ENCODE measurements at places on chromosomes 11 and 22.

- DNase-seq, result no peak
Measured at GRCh38 chr11:3890014-3890413, 34.5 kb downstream of the STIM1 start.

- DNase-seq, result no peak
Measured at GRCh38 chr22:37965940-37966664, 12.6 kb downstream of the POLR2F start.

DNA sequence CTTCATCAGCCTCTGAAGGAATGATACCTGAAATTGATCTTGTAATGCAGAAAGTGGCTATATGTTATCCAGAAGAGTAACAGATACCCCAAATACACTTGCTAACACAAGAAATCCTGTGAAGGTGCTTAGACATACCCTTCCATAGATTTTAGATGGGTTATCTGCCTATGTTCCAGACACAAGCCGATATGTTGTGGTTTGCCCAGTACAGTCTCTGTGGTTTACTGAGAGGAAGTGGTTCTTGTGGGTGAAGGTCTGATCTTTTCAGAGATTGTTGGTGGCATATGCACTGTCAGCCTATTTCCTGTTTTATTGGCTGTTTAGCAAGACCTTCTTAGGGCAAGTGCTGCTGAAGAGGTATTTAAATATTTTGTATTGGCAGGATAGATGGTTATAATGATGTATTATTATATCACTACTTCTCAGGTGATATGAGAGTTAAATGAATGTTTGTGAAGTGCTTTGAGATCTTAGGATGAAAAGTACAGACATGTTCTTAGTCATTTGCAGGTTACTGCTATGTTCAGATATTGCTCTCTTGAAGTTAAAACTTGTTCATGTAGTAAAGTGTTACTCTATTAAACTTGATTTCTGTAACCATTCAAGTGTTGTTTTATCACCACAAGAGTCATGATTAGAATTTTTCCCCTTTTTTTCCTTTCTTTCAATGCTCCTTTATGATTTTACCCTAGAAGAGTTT lies 8.2 kb downstream of the ARHGEF12 start:
- peak; percentile 32 for DNase-seq

- no peak for DNase-seq
Measured at GRCh38 chr11:73866095-73866579, 10.5 kb downstream of the COA4 start.

DNA sequence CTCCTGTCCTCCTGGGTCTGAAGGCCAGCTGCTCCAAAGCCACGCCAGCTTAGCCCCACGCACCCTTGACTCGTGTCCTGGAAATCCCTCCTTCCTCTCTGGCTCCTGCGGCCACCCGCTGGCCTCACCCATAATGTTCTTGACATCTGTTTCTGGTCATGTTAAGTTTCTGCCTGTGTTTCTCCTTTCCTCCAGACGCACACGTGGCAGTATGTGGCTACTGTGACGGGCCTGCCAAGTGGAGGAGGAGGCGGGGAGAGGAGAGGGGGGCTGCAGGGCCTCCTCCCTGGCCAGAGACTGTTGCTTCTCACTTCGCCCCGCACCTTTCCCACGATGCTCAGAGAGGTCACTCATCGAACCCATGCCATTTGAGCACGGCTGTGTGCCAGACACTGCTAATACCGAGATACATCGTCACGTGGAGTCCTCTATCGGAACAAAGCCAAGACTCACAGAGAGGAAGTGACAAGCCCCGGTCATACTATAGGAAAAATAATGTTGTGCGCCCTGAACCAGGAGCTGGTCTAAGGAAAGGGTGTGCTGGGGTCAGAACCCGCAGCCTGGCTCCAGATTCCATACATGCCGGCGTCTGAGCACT lies 11.5 kb downstream of the C1QTNF6 start:
- peak; percentile 7 for DNase-seq

DNA sequence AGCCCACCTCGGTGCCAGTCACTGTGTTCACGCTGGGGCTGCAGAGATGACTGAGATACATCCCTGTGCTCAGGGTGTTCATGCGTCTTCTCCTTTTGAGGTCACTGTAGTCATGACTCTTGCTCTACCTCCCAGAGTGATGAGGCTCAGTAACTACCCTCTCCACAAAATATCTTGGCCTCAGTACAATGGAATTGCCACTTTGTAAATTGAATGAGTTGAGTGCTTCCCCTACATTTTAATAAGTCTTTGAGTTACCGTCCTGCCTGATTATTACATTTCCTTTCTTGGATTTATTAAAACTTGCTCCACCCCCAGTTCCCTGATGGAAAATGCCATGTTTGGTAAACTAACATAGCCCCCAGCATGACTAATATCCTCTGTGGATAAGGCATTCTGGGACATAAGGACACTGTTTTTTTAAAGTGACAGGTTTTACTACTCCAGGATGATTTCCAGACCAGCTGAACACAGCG lies 15.9 kb downstream of the PRSS23 start:
- DNase-seq, result no peak

DNA sequence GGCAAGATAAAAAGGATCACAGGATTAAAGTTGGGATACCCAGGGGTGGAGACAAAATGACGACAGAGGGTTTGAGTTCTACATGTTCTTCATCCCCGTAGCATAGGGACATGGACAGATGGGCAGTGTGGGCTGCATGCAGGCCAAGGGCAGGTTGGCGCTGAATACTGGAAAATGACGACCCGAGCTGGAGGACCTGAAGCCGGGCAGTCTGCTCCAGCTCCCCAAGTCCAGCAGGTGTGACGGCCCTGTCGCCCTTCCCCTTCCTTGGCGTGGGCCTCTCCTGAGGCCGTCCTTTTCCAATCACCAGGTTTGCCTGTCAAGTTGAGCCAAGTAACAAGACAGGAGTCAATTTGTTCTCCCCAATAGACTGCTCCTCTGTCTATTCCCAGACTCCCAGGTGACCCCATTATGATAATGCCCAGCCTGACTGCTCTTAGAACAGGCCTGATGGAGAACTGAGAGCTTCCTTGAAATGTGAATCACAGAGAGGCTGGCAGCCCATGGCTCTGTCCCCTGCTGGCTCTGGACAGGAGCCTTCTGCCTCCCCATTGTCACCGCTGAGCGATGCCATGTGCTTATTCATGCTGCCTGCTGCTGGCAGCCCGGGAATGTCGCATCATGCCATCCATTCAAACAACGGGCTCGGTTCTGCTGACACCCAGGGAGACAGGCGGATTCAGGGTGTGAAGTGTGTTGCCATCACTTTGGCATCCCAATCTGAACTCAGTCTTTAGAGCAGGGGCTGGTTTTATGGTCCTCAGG lies 392.1 kb downstream of the NTM start:
- no peak for DNase-seq

- DNase-seq, result no peak
Measured at GRCh38 chr11:15969701-15970329, 386.5 kb downstream of the SOX6 start.

GRCh38 chr22:49255154-49255553 lies 572.5 kb downstream of the BRD1 start:
- DNase-seq, result no peak

DNA sequence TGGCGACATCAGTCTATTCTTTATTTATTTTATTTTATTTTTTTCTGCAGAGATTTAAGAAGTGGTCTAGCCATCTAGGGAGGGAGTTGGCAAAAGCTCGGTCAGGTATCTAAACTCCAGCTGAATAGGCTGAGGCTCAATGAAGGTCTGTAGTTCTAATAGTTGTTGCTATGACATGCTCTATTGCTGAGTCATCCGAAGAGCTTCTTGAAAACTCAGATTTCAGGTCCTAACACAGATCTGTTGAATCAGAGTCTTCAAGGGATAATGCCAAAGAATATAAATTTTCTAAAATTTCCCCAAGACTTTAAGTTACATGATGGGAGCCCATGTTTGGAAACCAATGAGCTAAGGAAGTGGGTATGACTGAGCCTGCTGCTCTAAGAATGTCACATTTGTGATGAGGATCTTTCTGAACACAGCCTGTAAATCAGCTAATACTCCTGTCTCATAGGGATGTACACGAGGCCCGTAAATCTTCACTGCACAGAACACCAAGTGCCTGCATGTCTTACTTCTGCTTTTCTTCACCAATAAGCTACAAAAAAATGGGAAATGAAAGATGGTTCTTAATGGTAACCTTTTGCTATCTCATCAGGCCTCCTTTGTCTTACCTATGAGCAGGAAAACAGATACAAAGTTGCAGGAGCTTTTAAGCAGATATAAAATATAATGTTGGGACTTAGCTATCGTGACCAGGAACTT lies 901.4 kb upstream of the API5 start:
- no peak for DNase-seq

GRCh38 chr11:74157169-74157568 lies 13.6 kb downstream of the C2CD3 start:
- no peak for DNase-seq

DNA sequence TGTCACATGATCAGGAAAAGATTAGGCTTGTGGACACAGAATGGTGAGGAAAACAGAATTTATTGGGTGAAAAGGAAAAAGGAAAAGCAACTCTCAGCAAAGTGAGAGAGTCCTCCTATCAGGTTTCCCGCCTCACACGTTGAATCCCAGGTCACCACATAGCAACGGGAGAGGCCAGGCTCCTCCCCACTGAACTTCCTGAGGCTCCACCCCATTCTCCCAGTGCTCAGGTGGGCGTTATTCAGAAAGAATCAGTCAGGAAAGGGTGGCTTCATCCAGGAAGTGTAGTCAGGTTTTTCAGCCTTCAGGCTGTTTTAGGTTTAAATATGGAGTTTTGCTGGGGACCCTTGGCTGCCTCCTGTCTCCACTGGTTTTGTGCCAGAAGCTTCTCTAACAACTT lies 66.9 kb downstream of the SPON1 start:
- peak; percentile 89 for DNase-seq

- no peak for DNase-seq
Measured at GRCh38 chr11:47512701-47513100, 40.2 kb downstream of the CELF1 start.

GRCh38 chr11:75734491-75735180 lies 17.0 kb downstream of the MOGAT2 start:
- DNase-seq, result no peak

DNA sequence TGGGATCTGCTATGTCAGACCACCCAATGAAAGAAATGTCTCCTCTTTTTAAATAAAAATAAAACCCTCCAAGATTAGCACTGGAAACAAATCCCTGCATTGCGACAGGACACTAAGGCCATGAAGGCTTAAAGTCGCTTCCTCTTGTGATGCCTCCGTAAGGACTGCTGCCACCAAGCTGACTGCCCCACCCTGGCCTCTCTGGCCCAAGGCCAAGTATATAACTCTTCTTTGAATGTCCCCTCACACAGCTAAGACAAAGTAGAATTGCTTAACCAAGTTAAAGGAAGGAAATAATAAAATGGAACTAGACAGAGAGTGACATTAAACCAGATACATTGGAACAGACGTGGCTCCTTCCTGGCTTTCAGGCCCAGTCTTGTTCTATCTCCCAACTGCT lies 7.5 kb upstream of the NRGN start:
- no peak for DNase-seq

GRCh38 chr11:134857035-134857434 lies 445.0 kb upstream of the B3GAT1 start:
- no peak for DNase-seq

DNA sequence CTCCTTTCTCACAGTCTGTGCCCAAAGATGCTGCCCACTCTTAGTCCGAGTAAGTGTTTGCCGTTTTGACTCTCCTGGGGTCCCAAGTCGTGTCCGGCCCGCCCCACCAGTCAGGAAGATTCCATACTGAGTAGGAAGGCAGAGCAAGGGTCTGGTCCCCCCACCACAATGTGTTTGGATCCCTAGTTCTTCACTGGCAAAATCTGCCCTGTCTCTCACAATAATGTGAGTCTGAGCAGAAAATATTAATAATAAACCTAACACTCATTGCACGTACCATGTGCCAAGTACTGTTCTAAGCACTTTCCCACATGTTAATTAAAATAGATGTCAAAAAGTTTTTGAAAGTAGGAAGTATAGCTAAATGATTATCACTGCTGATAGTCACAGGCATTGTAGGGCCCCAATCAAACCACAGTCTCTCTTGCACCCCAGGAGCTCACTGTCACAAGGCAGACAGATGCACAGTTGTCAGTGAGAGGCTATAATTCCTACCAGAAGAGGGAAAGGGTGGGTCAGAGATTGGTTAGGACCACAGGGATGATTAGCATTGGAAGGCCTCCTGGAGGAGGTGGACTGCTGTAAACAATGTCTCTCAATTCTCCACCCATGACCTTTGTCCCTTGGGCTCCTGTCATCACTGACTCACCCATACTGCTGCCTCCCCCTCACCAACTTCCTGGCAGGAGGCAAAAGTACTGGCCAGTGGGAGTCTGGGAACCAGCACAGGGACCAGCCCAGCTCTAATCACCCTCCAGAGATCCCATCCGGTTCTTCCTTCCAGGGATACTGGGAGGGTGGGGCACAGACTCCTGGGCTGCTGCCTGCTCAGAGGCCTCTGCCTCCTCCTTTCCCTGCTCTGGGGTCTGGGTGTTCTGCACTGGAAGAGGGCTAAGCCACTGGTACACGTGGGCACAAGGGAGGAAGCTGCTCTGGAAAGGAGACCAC lies 1.0 kb upstream of the POLD4 start:
- DNase-seq, result no peak

- DNase-seq, result no peak
Measured at GRCh38 chr22:23673050-23673620, 17.7 kb upstream of the RGL4 start.

- no peak for DNase-seq
Measured at GRCh38 chr11:12835286-12835685, 161.1 kb downstream of the TEAD1 start.

- DNase-seq, result no peak
Measured at GRCh38 chr22:49765091-49765771, 62.4 kb downstream of the BRD1 start.

GRCh38 chr11:44725757-44726282 lies 942 bp upstream of the TSPAN18 start:
- no peak for DNase-seq

DNA sequence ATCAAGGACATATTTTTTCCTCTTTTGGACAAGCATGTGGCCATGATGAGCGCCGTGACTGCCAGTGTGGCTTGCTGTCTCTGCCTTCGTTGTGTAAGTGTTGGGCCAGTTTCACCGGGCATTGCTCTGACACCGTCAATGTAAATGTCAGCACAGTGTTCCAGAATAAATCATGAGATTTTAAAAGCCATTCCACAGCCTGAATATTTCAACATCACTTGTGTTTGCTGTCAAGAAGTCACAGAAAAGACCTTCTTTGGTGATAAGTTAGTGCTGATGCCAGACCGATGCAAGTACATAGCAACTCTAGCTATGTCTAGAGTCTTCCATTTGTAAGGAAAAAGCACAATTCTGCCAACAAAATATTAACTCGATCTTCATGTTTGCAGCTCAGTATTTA lies 467.8 kb downstream of the TBC1D22A start:
- no peak for DNase-seq

- no peak for DNase-seq
Measured at GRCh38 chr11:74284466-74284865, 27.0 kb downstream of the P4HA3 start.

Data from NCI-H2029 treated with DMSO at 0.1 percent for 48 hours (cell line).